Dorsolateral prefrontal cortex (tissue), 122 donors: ENCODE measurements at places on chromosomes 4 and X.

GRCh38 chr4:105145903-105146275, 787 bp upstream of the TET2 start:
- no peak for DNase-seq

DNA sequence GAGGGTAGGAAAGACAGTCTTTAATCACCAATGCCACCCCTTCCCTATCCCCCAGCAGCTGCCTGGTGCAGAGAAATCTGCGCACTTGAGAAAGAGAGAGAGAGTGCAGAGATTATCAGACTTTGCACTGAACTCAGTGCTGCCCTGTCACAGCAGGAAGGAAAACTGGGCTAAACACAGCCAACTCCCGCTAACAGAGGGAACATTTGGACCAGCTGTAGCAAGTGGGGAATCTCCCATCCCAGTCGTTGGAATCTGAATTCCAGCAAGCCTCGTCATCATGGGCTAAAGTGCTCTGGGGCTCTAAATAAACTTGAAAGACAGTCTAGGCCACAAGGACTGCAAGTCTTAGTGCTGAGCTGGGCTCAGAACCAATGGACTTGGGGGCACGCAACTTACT, 168.7 kb downstream of the DLG3 start:
- DNase-seq, result no peak

DNA sequence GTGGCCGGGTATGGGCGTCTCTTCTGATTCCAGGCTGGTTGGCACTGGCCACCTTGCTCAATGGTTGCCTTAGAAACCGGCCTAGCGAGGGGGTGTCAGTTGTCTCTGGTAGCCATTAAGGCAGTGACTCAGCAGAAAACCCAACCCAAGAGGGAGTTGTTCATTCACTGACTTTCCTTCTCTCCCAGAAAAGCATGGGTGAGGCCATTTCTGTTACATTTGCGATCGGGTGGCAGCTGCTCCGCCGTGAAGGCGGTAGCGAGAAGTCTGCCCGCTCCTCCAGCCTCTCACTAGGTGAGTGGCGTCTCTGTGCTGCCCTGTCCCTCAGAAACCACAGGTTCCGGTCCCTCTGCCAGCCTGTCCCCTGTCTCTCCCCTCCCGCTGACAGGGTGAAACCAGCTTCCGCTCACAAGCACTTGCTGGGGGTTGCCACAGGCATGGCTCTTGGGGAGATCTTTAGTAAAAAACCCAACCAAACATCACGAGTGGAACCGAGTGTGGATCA, 17.4 kb downstream of the IRAK1 start:
- no peak for DNase-seq

DNA sequence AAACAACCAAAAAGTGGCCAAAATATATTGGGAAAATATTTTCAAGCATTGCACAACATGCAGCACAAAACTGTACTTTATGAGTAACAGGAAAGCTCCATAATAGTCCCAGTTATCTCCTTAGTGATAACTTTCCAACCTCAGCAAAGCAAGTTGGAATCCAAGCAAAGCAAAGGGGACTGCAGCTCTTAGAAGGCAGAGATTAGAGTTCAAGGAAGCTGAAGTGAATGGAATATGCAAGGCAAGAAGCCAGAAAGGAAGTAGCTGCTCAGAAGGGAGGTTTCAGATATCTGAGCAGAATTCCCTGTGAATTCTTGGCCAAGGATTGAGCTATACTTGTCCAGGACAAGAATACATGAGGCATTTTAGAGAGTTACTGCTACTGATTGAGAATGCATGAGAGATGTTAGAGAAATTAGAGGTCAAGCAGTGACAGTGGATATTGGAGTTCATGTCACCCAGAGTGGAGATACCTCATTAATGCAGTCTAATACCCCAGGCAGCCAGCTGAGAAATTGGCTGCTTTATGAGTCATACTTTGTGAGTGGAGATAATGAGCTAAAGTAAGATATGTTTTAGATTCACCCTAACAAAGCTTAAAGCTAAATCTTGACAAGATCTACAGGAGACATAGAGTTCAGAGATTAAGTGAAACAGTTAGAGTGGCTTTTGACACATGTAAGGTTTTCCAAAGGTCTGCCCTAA, 102.8 kb downstream of the INPP4B start:
- DNase-seq, result no peak

DNA sequence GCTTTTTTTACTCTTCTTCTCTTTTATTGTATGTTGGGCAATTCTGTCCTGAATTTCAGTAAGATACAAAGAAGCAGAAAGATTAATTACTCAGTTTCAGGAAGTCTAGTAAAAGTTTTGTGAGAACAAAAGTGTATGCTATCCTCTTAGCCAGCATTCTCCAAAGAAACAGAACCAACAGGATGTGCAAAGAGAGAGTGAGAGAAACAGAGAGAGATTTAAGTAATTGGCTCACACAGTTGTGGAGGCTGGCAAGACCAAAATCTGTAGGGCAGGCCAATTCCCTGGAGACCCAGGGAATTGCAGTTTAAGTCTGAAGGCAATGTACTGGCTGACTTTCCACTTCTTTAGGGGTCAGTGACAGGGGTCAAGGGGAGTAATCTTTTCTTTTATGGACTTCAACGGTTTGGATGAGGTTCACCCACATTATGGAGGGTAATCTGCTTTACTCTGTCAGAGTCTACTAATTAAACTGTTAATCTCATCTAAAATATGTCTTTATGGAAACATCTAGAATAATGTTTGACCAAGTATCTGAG, 59.2 kb upstream of the SLC39A8 start:
- DNase-seq, result no peak

DNA sequence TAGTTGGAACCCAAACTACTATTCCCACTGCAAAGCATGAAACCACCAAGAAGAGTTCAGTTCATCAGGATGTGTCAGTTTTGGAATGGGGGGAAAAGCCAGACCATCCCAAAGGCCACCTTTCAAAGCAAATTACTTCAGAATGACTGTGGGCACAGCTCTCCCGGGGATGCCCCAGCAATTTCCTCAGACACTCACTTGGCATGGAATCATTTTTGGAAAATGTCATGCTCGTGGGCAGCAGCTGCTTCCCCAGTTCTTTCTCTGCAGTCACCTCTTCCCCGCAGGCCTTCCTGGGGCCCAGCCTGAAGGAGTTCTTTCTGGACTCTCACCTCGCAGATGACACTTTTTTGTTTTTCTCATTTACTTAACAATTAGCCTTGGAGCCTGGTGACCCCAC, 350.3 kb downstream of the NR3C2 start:
- DNase-seq, result no peak
